ENCODE measurements at places on chromosomes 4 and X.

DNA sequence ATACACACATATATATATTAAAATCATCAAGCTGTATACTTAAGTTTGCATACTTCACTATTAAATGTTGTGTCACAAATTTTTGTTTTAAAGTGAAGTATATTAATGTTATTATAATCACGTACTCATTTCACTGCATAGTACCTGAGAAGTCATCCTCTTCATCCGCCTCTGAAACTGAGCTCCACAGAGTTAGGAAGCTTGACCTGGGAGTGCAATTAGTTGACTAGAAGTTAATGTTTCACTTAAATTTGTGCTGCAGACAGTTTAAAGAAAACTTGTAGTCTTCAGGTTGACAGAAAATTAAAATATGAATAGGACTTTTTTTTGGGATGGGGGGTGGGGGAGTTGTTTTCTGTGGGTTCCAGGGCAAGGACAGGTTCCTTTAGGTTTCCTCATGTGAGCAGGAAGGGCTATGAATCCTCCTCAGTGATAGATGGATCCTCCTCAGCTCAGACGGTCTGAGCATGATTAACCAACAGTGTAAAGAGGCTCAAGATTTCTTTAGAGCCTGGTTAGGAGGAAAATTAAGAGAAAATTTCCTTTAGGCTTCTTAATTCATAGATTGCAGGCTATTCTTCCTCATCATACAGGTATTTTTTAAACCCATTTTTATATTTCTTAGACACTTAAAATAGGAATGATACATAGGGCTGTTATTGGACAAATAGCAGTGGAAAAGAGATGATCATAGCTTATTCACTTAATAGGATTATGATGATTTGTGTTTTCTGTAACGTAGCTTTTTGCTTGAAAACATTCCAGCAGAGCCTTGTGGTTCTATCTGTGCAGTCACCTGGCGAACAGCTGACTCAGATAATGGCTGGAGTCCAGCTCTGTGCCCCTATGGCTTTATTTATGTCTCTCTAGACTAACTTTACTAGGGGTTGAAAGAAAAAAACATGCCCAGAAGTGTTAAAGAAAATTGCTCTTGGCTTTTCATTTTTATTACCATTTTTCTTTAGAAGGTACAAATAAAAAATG is 102.7 kb downstream of the SLC4A4 start:
- DNase-seq, result no peak
- H3K27ac ChIP-seq, result no peak overlapping the region
- H3K27me3 ChIP-seq, result no peaks in the 10 kb centered on the region
- no peaks in the 10 kb centered on the region for H3K4me1 ChIP-seq
- H3K4me3 ChIP-seq, result no peak overlapping the region
- H3K36me3 ChIP-seq, result no peaks in the 10 kb centered on the region

DNA sequence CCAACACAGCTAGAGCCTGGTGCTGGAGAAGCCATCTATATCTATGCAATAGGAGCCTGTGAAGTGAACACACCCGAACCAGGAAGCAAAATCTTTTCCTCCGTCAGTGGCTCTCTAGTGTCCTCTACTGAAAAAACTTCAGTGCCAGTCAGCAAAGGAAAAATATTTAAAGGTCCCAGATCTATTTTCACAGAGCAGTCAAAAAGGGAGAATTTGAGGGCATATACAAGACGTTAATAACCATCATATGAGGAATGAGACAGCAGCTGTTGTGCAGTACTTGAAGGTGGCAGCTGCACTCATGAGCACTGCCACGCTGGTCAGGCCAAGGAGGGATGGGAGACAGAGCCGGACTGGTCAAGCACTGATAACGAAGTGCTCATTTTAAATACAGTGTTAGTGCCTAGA is 14.4 kb downstream of the MCUB start:
- peaks cover 25% of the 10 kb centered on the region for H3K36me3 ChIP-seq
- peaks cover 41% of the 10 kb centered on the region for H3K4me1 ChIP-seq
- H3K4me3 ChIP-seq, result no peak overlapping the region
- H3K27ac ChIP-seq, result no peak overlapping the region
- H3K27me3 ChIP-seq, result no peaks in the 10 kb centered on the region

DNA sequence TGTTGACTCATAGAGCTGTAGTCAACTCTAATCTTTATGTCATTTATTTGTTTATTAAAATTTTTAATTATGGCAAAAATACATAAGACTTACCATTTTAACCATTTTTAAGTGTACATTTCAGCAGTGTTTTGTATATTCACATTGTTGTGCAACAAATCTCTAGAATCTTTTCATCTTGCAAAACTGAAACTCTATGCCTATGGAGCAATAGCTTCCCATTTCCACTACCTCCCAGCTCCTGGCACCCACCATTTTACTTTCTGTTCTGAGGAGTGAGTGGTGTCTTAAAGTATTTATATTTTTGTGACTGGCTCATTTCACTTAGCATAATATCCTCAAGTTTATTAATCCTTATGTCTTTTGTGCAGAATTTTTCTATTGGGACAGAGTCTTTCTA is 181.0 kb downstream of the GPAT3 start:
- peaks cover 12% of the 10 kb centered on the region for H3K27me3 ChIP-seq
- no peak overlapping the region for H3K4me3 ChIP-seq
- H3K4me1 ChIP-seq, result no peaks in the 10 kb centered on the region
- no peaks in the 10 kb centered on the region for H3K36me3 ChIP-seq

GRCh38 chr4:57866468-57867171 is 756.4 kb upstream of the IGFBP7 start:
- no peaks in the 10 kb centered on the region for H3K4me1 ChIP-seq
- no peak for DNase-seq
- H3K27ac ChIP-seq, result no peak overlapping the region
- H3K4me3 ChIP-seq, result no peak overlapping the region
- no peaks in the 10 kb centered on the region for H3K36me3 ChIP-seq

GRCh38 chr4:56655209-56655626 is 25.9 kb downstream of the HOPX start:
- H3K27me3 ChIP-seq, result peaks cover 16% of the 10 kb centered on the region
- no peaks in the 10 kb centered on the region for H3K36me3 ChIP-seq
- peak overlapping the region; percentile 94 for H3K4me3 ChIP-seq
- DNase-seq, result no peak

DNA sequence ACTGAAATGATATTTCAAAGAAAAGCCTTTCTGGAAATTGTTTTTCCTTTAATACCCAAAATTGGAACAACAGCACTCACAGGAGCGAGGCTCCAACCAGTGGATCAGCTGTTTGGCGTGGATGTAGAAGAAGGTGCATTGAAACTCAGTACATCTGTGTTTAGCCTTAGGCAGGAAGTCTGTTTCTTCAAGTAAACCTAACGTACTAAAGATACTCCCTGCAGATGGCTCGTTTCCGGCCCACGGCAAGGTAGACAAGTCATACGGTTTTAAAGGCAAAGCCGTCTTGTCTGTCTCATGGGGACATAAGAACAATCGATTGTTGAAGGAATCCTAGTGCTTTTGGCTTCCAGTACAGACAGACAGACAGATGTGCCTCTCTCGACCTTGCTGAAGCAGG is 50.0 kb upstream of the CLCN4 start:
- peak overlapping the region; percentile 88 for H3K27ac ChIP-seq
- peaks cover 3% of the 10 kb centered on the region for H3K27me3 ChIP-seq
- H3K4me3 ChIP-seq, result peak overlapping the region; percentile 60
- DNase-seq, result no peak
- H3K36me3 ChIP-seq, result peaks cover 49% of the 10 kb centered on the region
- peaks cover 36% of the 10 kb centered on the region for H3K4me1 ChIP-seq
